Hippocampal formation (tissue), 2 donors: ENCODE measurements at places on chromosomes 6 and 20.

DNA sequence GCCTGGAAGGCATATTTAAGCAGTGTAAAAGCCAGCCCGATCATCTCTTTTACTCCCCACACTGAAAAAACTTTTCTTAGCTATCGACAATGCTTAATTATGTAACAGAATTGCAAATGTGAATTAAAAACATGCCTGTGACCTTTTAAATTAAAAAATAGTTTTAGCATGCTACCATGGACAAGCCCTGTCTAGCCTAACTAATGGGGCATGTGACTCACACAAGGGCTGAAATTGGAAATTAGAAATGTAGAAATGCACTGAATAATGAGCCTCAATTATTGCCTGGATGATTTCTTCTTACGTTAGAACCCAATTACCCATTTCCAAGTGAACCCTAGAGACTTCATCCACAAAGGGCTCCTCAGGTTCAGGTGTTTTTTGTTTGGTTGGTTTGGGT is 82.7 kb downstream of the SIM1 start:
- DNase-seq: no peak

- DNase-seq: no peak
Measured at GRCh38 chr6:142947714-142948480, 2.9 kb upstream of the HIVEP2 start.

DNA sequence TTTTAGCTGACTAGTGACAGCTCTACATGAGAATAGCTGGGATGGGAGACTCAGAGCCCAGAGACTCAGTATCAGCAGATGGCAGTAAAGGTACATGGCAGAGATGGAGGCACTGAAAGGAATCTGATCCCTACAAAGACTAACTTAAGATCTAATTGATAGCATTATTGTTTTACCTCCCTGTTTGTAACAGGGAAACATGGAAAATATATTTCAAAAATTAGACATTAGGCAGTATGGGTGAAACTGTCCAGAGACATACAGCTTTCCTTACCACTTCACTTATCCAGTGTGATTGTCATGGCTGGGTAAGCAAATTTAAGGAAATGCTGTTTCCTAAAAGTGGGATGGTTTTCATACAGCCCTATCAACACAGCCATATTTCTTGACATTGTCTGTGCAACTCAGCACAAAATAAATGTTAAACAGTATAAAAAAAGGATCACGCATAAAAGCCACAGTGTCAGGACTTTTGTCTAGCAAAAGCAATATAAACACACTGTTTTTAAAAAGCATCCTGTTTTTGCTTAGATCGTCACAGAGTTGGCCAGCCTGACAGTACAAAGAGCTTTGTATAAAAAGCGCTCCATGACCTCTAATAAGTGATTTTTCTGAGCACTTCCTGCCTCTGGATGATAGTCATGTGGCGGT is 376.9 kb downstream of the PHF3 start:
- peak; percentile 5 for DNase-seq

GRCh38 chr6:25660512-25660911 is 8.5 kb downstream of the SCGN start:
- DNase-seq: no peak
